Neural progenitor cell (in vitro differentiated cells): ENCODE measurements at places on chromosomes 1 and 21. TPM values are rescaled to one million over a fixed set of nuclear protein-coding genes. Genes with fewer than 3 reads are reported as not detected.
A peak's percentile ranks its signal among the peaks of the same experiment; 100 is the strongest.

DNA sequence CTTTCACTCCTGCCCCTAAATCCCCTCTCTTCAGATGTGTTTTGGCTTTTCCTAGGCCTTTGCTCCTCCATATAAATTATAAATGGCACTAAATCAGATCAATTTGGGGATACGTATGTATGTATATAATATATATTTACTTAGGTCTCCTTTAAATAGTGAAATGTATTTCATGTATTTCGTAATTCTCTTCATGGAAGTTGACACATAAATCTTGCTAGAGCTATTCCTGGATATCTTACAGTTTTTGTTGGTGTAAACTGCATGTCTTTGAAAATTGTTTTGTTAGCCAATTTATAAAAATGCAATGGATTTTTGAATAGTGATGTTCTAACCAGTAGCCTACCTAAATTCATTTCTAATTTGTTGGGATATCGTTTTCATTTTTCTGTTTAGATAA is 9.0 kb downstream of the RPF1 start:
- no peak overlapping the region for H3K4me3 ChIP-seq
- H3K27ac ChIP-seq, result no peak overlapping the region
- no peak for DNase-seq
- no peaks in the 10 kb centered on the region for H3K36me3 ChIP-seq
- no peaks in the 10 kb centered on the region for H3K4me1 ChIP-seq

The KIF14 gene
- 39.0 and 60.2 TPM in 2 replicates for total RNA-seq

The SHISA4 gene
- total RNA-seq, result 3.0 and 9.9 TPM in 2 replicates

DNA sequence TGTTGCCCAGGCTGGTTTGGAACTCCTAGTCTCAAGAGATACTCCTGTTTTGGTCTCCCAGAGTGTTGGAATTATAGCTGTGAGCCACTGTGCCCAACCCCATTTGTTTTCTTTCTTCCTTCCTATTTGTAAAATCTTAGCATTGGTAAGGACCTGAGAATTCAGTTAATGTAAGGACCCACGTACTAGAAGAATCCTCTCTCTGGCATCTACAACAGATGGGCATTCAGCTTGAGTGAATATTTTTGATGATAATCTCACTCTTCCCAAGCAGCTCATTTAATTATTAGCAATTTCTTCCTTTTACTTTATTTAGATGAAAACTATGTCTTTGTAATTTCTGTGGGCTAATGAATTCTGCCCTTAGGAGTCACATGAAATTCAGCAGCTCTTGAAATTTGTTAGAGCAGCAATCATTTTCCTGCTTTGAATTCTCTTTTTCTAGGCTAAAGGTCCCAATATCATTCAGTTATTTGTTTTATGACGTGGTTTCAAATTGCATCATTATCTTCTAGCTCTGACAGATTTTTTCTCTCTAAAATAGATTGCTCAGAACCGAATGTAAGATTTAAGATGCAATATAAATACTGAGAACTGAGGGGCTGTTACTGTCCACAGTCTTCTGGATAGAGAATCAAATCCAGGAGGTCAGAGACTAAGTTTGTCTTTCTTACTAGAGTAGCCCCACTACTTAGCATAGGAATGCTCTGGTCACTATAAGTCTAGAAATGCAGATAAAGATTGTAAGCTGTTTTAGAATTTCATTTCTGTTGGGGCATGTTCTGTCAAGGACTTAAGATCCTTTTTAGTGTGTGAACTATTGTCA is 59.4 kb downstream of the EPB41 start:
- no peaks in the 10 kb centered on the region for H3K4me1 ChIP-seq
- no peak overlapping the region for H3K27ac ChIP-seq
- no peak for DNase-seq
- H3K36me3 ChIP-seq, result no peaks in the 10 kb centered on the region
- H3K27me3 ChIP-seq, result no peaks in the 10 kb centered on the region

The SLFNL1 gene
- total RNA-seq, result 0.19 TPM in 1 of 2 replicates, not detected in the other

The CADM3 gene
- 6.9 and 15.3 TPM in 2 replicates for total RNA-seq

DNA sequence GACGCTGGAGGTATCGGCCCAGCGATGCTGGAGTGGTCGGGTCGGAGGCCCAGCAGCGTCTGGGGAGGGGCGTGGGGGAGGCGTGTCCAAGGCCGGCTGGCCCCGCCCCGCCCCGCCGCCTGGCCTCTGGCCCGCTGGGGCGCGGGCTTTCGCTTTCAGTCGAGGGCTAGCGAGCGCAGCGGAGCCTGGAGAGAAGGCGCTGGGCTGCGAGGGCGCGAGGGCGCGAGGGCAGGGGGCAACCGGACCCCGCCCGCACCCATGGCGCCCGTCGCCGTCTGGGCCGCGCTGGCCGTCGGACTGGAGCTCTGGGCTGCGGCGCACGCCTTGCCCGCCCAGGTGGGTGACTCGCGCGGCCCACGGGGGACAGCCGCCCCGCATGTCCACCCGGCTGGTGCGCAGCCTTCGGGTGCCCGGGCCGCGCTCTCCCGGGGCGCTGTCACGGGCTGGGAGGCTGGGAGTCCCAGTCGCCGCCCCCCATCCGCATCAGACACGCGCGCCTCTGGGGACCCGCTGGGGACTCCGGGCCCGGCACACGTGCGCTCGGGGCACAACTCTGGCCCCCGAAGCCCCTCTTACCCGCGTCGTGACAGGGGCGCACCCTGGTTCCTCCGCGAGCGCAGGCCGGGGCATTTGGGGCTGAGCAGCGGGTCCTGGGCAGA is at the start of gene TNFRSF1B:
TNFRSF1B (plus strand) TSS at position 158 of the 659 bp plus-strand sequence; CDS start at position 259, 101 bp downstream.
- H3K27ac ChIP-seq, result no peak within 1 kb of the TSS
- no peaks in the 10 kb centered on the region for H3K4me1 ChIP-seq
- peak; percentile 83 for DNase-seq
- no peaks in the 10 kb centered on the region for H3K36me3 ChIP-seq
- peak within 1 kb of the TSS; percentile 8 for H3K4me3 ChIP-seq

- no peaks in the 10 kb centered on the region for H3K36me3 ChIP-seq
- H3K4me1 ChIP-seq, result peaks cover 6% of the 10 kb centered on the region
- H3K27ac ChIP-seq, result no peak overlapping the region
- no peak overlapping the region for H3K4me3 ChIP-seq
- H3K27me3 ChIP-seq, result no peaks in the 10 kb centered on the region
These were observed 49.8 kb upstream of the IFNLR1 start for GRCh38 chr1:24236789-24237371.

The PFKFB2 gene
- total RNA-seq, result 6.0 and 10.0 TPM in 2 replicates

DNA sequence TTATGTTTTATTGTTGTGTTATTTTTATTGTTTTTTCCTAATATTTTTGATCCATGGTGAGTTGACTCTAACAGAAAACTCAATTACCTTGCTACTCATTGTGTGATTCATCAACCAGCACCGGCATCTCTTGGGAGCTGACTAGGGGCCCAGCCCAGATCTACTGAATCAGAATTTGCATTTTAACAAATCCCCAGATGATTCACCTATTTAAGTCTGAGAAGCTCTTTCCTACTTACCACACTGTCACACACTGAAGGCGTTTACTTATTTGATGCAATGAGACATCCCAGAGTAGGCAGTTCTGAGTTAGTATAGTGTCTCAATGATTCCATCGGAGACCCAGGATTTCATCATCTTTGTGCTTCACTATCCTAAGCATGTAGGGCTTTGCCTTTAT is 416.6 kb downstream of the RWDD3 start:
- no peak overlapping the region for H3K4me3 ChIP-seq
- no peak for DNase-seq
- no peak overlapping the region for H3K27ac ChIP-seq
- no peaks in the 10 kb centered on the region for H3K36me3 ChIP-seq

DNA sequence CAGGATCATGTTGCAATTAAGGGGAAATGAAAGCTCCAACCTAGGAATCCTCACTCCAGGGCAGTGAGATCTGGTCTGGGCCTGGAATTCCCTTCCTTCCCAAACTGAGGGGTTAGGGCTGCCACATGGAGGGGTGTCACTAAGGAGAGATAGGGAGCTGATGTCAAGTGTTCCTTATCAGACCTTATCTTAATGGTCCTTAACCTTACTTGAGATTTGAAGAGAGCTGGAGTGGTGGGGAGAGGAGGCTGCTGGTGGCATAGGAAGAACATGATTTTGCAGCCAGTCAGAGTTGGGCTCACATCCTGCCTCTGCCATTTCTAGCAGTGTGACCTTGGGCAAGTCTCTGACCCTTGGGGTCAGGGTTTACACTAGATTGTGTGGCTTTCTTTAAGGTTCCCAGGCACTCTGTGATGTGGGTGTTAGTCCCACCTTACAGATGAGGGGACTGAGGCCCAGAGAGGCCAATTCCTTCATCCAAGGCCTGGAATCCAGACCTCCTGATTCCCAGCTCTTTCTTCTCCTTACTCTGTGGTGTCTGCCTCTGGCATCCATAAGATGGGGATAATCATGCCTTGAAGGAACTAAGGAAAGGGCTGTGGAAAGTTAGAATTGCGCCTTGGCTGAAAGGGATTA is 56.3 kb upstream of the SYNC start:
- peaks cover 38% of the 10 kb centered on the region for H3K4me1 ChIP-seq
- H3K36me3 ChIP-seq, result no peaks in the 10 kb centered on the region
- no peak overlapping the region for H3K27ac ChIP-seq
- no peak overlapping the region for H3K4me3 ChIP-seq
- H3K27me3 ChIP-seq, result no peaks in the 10 kb centered on the region

DNA sequence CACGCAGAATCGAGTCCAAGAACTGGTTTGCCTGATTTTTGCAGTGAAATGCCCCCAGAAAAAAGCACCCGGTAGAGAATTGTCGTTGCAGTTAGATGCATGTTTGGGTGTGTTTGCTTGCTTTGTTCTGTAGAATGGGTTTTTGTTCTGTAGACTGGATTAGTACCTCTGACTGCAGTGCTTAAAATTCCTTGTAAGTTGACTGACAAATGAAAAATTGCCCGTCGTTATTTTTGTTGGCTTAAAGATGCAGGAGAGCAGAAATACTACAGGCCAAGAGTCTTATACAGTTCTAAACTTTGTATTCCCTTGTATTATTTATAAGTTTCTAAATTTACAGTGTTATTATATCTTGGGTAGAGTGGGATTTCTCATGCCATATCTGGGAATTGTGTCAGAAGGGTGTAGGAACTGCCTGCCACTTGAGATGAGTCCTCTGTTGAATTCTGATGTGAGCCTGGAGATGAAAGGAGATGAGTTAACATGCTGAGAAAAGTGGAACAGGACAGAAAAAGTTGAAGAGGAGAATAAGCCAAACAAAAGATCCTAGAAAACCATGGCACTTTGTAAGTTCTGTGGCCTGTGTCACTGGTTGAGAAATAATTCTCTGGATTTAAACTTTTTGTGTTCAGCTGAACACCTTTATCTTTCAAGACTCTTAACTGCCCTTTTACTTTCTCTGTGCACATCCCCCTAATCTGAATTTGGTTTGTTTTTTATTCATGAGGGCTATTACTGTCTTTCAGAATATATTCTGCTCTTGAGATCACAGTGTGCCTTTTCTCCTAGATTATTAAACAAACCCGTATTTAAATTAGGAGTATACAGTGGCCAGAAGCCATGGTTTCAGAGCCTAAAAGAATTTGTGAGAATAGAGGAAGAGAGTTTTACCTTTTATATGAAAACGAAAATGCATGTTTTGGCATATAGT is 1.4 kb downstream of the DESI2 start:
- H3K27me3 ChIP-seq, result no peaks in the 10 kb centered on the region
- peak overlapping the region; percentile 98 for H3K4me3 ChIP-seq
- peak; percentile 25 for DNase-seq
- H3K36me3 ChIP-seq, result peaks cover 10% of the 10 kb centered on the region

The MAP3K21 gene
- total RNA-seq, result 4.2 and 5.4 TPM in 2 replicates

The WNT2B gene
- total RNA-seq, result 1.6 and 2.9 TPM in 2 replicates

GRCh38 chr1:26961826-26962225 is 1.6 kb upstream of the KDF1 start:
- DNase-seq, result no peak
- peaks cover 46% of the 10 kb centered on the region for H3K27me3 ChIP-seq
- no peaks in the 10 kb centered on the region for H3K36me3 ChIP-seq

The CGN gene
- 5.4 and 12.4 TPM in 2 replicates for total RNA-seq

DNA sequence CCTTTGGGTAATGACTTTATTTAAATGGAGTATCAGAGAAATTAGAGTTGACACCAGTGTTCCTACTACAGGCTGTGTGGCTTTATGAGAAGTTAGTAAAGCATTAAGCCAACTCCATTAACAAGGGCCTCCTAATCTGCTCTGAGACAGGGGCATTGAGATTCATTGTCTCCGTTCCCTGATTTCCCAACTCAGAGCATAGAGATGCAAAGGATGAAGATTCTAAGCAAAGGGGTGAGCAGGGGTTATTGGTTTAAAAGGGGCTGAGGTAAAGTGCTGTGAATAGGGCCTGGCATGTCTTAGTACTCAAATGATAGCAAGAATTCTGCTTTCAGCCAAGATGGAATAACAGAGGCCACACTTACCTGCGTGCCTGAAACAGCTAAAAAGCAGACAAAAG is 428.4 kb downstream of the PTPRU start:
- peak; percentile 34 for DNase-seq
- H3K27ac ChIP-seq, result no peak overlapping the region
- no peaks in the 10 kb centered on the region for H3K36me3 ChIP-seq
- no peaks in the 10 kb centered on the region for H3K27me3 ChIP-seq

GRCh38 chr21:34668803-34669148 is at the start of gene CLIC6:
Gene CLIC6, plus strand, starts transcription at chr21:34668994. Its CDS starts 395 bp downstream, at chr21:34669389.
- no peak within 1 kb of the TSS for H3K27ac ChIP-seq
- peak; percentile 57 for DNase-seq
- peaks cover 15% of the 10 kb centered on the region for H3K4me1 ChIP-seq
- peaks cover 86% of the 10 kb centered on the region for H3K27me3 ChIP-seq
- peak within 1 kb of the TSS; percentile 65 for H3K4me3 ChIP-seq
- H3K36me3 ChIP-seq, result no peaks in the 10 kb centered on the region

The C1orf21 gene
- 66.4 and 117 TPM in 2 replicates for total RNA-seq

GRCh38 chr1:2176615-2177014 is 18.0 kb downstream of the FAAP20 start:
- H3K4me3 ChIP-seq, result no peak overlapping the region
- H3K27ac ChIP-seq, result no peak overlapping the region
- H3K36me3 ChIP-seq, result no peaks in the 10 kb centered on the region
- no peak for DNase-seq

The NOS1AP gene
- 2.4 and 5.9 TPM in 2 replicates for total RNA-seq

DNA sequence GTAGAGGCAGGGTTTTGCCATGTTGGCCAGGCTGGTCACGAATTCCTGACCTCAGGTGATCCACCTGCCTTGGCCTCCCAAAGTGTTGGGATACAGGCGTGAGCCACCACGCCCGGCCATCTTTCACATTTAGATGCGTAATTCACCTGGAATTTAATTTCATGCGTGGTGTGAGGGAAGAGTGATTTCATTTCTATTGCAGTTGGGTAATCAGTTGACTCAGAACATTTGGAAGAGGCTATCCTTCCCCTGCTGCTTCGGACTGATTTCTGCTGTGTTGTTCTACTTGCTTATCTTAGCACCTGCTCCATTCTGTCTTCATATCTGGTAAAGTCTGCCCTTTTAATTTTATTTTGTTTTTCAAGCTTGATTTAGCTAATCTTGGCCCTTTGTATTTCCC is 19.1 kb downstream of the DIP2A start:
- no peak for DNase-seq
- H3K36me3 ChIP-seq, result no peaks in the 10 kb centered on the region
- H3K4me3 ChIP-seq, result no peak overlapping the region
- H3K27ac ChIP-seq, result no peak overlapping the region
- no peaks in the 10 kb centered on the region for H3K27me3 ChIP-seq

The BRDT gene
- total RNA-seq, result not detected in 2 replicates

- H3K4me3 ChIP-seq, result no peak overlapping the region
- H3K27ac ChIP-seq, result no peak overlapping the region
- no peak for DNase-seq
- peaks cover 2% of the 10 kb centered on the region for H3K36me3 ChIP-seq
These were observed 83.0 kb downstream of the COLGALT2 start for GRCh38 chr1:183954496-183954895.

The OR2T1 gene
- not detected in 2 replicates for total RNA-seq
